ENCODE measurements at places on chromosomes 5 and 9.

- DNase-seq, result no peak
These were observed 752.8 kb downstream of the IRX1 start for GRCh38 chr5:4348423-4348822.

GRCh38 chr5:79488775-79489174 lies 25.2 kb downstream of the HOMER1 start:
- no peak for DNase-seq

GRCh38 chr5:132136906-132137305 lies 63.3 kb downstream of the CSF2 start:
- DNase-seq, result no peak

DNA sequence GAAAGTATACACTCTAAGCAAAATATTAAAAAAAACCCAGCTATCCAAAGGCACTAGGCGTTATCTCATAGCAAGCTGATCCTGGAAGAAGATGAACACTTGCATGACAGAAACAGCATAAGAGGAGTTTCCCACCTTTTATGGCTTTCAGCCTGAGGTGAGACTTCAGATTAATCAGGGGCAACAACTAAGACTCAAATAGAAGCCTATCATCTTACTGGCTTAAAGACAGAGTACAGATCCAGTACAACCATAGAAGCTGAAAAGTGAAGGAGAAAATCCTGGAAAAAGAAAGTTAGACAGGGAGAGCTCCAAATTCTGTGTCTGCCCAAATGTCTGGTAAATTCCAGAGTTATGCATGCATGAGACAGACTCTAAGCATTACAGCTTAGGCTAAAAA lies 360.8 kb upstream of the KCNN2 start:
- DNase-seq, result no peak

- DNase-seq, result no peak
These were observed 11.2 kb downstream of the ANKS6 start for GRCh38 chr9:98784831-98785806.

DNA sequence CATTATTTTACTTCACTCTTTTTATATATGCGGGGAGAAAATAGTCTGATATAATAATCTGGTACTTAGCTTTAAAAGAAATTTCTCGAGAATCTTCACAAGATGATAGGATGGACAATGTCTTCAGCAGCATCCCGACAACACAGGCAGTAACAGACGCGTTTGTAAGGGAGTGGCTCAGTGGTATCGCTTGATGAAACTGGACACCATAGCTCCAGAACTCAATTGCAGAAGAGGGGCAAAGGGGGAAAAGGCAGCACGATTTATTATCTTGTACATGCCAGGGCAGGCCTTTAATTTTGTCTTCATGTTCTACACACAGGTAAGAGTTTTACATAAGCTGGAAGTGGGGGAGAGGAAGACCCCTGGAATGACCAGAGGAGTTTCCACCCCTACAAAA lies 15.7 kb downstream of the IL4 start:
- DNase-seq, result no peak

DNA sequence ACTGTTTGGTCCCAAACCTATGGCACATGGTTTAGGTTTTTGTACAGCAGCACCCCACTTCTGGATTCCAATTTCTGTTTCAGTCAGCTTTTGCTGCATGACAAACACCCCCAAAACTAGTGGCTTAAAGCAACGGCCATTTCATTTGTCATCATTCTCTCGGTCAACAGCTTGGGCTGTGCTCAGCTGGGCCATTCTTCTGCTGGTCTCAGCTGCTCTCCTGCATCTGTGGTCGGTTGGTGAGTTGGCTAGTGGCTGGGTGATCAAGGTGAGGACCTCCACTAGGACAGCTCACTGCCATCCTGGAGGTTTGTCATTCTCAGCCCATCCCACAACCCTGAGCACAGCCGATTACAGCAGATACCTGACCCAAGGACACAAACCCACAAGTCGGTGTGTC lies 24.8 kb upstream of the PPP1R26 start:
- no peak for DNase-seq

Measured in liver (tissue), 10 donors.